T-helper 17 cell (primary cell): ENCODE measurements at places on chromosomes 4 and X. TPM values are rescaled to one million over a fixed set of nuclear protein-coding genes. Genes with fewer than 3 reads are reported as not detected.

DNA sequence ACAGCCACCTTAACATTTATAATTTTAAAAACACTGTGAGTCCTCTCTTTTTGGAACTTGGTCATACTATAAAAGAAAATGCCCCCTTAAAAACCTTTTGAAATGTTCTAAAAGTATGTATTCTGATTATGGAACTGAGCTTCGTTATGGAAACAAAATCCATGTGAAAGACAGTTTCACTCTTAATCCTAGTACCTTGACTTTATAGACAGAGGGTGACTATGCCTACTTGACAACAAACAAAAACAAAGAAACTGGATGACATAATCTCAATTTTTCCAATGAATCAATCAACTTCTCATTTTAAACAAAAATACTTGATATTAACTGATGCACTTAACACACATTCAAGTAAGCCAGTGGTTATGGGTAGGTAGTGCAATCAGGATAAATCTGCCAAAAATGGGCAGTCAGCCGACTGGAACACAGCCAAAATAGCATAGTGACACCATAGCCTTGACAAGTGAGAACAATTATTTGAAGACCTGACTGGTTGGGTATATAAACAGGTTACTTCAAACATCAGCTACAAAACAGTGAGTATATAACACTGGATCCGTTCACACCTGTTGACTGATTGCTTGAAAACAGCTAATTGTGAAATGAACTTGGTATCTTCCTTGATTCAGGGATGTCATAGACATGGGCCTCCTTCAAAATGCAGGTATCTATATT, 265.5 kb downstream of the PPP3CA start:
- H3K27ac ChIP-seq, result no peak overlapping the region
- peaks cover 9% of the 10 kb centered on the region for H3K36me3 ChIP-seq
- no peak overlapping the region for H3K4me3 ChIP-seq
- DNase-seq, result no peak
- peaks cover 8% of the 10 kb centered on the region for H3K4me1 ChIP-seq

- no peak for DNase-seq
- H3K36me3 ChIP-seq, result no peaks in the 10 kb centered on the region
- H3K4me1 ChIP-seq, result no peaks in the 10 kb centered on the region
- H3K27me3 ChIP-seq, result no peaks in the 10 kb centered on the region
- H3K27ac ChIP-seq, result no peak overlapping the region
These were observed 98.6 kb upstream of the LANCL3 start for GRCh38 chrX:37472836-37473235.

GRCh38 chr4:159149666-159150065, 46.8 kb downstream of the RAPGEF2 start:
- H3K36me3 ChIP-seq, result peaks cover 3% of the 10 kb centered on the region
- no peak overlapping the region for H3K4me3 ChIP-seq
- peaks cover 29% of the 10 kb centered on the region for H3K4me1 ChIP-seq

The GABRG1 gene
- not detected for total RNA-seq
